ENCODE measurements at places on chromosomes 13 and 19.
A peak's percentile ranks its signal among the peaks of the same experiment; 100 is the strongest.

- DNase-seq = no peak
Observed at GRCh38 chr19:7832781-7833180, 2.8 kb downstream of the EVI5L start.

DNA sequence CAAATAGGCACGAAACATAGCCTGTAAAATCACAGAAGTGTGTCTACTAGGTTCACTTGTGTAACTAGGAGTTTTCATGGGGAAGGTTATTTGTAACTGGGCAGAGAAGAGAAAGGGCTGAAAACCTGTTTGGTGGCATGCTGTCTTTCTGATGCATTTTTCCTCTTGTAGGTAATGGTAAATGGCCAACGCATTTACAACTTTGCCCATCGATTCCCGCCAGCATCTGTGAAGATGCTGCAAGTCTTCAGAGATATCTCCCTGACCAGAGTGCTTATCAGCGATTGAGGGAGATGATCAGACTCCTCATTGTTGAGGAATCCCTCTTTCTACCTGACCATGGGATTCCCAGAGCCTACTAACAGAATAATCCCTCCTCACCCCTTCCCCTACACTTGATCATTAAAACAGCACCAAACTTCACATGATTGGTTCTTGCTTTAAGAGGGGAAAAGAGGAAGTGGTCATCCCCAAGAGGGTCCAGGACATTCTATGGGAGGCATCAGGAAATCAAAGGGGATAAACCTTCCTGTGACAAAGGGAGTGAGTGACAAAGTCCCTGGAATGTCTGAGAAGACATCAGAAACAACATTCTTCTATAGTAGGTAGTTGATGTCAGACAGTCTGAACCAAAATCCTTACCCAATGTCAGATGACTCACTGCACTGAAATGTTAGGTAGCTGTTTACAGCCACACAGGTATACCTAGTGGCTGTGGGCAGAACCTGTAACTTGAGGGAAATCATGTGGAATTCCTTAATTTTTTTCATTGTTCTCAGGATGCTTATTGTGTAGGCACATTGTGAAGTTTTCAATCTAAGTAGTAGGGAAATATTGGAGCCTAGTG, 5.0 kb downstream of the LGALS14 start:
- no peak for DNase-seq

- no peak for DNase-seq
Observed at GRCh38 chr13:106911627-106912026, 343.7 kb upstream of the ARGLU1 start.

- DNase-seq = no peak
Observed at GRCh38 chr19:6211632-6212402, 68.0 kb downstream of the MLLT1 start.

DNA sequence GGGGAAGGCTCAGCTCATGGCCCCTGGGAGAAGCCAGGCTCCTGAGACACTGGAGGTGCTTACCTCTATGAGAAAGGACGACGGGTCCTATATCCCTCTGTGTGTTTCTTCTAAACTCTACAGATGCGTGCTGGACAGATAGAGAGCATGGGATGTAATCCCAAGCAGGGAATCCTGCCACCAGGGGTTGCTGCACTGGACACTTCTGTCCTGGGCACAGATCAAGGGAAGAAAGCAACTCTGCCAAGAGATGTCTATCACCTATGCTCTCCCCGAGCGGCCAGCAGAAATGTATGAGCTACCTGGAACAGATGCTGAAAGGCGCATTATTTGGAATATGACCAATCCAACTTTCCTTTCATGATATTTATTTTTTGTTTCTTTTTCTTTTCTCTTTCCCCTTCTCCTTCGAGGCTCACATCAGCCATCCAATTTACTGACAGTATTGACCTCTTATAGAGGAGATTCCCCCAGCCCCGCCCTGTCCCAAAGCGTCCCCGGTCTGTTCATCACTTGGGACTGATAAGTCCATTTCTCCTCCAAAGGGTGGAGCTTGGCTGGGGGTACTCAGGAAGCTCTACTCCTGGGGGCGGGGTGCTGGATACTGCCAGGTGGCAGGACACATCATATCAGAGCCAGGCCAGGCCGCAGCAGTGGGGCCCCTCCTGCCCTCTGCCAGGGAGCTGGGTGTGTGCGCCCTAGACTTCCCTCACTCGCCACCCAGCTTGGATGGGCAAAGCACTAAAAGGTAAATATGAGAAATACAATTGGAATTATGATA, 34.2 kb downstream of the TSHZ3 start:
- no peak for DNase-seq

DNA sequence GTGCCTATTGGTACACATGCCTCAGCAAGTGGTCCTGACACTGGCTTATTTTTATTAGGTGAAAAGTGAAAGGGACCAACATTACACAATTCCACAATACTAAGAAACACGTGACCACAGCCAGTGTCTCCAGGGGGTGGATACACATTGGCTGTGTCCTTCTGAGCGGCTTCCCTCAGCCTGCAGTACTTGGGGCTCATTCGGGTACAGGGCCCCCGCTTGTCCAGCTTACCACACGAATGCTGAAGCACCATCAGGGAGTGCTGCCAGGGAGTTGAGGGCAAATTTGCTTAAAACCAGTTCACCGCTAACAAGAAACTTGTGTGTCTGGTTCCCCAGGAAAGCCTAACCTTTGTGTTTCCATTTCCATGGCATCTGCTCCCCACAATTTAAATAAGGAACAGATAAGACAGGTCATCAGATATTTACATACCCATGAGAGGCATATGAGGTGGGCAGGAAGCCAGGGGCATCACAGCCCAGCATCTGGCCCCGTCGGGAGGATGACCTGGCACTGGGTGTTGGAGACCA, 23.3 kb downstream of the PBX4 start:
- no peak for DNase-seq

DNA sequence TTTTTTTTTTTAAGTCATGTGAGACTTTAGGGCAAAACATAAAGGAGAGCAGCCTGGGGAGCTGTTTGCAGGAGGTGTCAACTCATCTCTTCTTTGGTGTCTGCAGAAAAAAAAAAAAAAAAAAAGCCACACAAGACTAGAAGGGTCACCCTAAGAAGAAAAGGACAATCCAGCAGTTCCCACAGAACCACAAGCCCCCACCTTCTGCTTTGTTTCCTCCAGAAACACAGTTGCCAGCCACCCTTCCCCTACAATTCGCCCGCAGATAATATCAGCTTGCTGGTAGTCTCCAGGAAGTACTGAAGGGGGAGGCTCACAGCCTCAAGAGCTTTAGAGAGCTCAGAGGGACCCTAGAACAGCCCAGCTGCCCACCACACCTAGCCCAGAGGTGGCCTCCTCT, 22.3 kb upstream of the ZBTB7A start:
- no peak for DNase-seq

DNA sequence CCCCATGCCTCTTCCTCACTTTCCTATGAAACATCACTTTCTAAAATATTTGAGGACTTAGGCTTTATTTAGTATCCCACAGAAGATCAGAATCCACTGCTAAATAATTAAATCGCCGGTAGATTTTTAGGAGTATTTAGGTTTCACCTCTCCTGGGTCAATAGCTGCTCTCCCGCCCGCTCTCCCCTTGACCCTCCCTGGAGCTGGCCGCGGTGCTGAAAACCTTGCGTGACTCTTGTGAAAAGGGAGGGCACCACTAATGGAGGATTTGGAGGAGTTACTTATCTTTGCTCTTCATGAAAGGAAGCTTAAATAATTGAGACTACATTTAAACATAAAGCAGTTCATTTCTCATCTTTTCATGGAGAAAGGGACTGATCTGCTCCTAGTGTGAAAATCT, 14.1 kb downstream of the POU4F1 start:
- no peak for DNase-seq

GRCh38 chr19:32702010-32702409, 10.4 kb downstream of the NUDT19 start:
- no peak for DNase-seq

GRCh38 chr13:26370553-26370952, 116.6 kb downstream of the CDK8 start:
- peak; percentile 8 for DNase-seq

DNA sequence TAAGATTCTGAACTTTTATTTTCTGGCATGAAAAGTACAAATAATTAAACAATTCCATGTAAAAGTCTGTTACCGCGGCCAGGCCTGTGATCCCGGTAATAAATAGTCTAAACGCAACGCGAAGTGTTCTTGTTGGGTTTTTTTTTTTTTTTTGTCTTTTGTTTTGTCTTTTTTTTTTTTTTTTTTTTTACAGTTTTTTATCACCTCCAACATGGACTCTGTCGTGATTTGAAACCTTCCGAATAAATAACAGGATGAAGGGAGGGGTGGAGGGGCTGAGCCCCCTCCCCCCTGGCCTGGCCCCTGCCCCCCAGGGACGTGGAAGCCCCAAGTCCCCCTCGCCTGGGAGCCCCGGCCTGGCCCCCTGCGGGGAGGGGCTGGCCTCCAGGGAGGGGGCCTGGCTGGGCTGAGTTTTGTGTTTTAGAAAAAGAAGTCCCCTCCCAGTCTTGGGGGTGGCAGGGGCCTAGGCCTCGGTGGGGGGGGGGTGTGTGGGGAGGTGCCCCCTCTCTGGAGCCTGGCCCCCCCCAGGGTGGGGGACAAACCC, 16.0 kb downstream of the PRKCSH start:
- DNase-seq = no peak

GRCh38 chr13:41216160-41216559, 21.8 kb upstream of the KBTBD7 start:
- peak; percentile 32 for DNase-seq

DNA sequence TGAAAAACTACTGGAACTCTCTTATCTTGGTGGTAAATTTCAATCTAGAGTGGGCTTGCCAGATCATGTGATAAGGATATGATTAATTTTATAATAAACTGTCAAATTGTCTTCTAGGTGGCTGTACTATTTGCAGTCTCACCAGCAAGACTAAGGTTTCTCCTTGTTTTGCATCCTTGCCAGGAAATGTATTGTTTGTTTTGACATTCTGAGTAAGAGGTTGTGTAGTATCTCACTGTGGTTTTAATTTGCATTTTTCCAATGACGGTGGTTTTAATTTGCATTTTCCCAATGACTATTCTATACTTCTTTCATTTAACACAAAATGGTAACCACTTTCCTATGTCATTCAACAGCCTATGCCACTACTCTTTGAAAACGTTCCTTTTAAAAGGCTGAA, 2.0 kb downstream of the CAB39L start:
- no peak for DNase-seq

GRCh38 chr13:94329754-94330551, 149.5 kb downstream of the DCT start:
- DNase-seq = peak; percentile 70

DNA sequence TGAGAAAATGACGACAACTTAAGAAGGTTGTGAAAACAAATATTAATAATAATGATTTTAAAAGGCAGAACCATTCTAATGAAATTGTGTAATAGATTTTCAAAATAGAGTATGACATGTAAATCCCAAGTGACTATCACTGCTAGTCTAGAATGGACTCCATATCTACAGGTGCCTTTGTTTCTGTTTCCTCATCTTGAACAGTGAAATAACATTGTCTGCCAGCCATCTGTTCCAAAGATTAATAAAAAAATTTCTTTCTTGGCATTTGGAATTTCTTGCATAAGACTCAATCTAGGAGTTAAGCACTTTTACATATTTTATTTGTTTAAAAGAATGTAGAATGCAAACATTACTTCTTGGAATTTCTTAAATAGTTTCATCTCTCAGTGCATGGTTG, 520.1 kb upstream of the ARGLU1 start:
- no peak for DNase-seq

GRCh38 chr19:19540064-19540714, 2.1 kb downstream of the CILP2 start:
- no peak for DNase-seq

DNA sequence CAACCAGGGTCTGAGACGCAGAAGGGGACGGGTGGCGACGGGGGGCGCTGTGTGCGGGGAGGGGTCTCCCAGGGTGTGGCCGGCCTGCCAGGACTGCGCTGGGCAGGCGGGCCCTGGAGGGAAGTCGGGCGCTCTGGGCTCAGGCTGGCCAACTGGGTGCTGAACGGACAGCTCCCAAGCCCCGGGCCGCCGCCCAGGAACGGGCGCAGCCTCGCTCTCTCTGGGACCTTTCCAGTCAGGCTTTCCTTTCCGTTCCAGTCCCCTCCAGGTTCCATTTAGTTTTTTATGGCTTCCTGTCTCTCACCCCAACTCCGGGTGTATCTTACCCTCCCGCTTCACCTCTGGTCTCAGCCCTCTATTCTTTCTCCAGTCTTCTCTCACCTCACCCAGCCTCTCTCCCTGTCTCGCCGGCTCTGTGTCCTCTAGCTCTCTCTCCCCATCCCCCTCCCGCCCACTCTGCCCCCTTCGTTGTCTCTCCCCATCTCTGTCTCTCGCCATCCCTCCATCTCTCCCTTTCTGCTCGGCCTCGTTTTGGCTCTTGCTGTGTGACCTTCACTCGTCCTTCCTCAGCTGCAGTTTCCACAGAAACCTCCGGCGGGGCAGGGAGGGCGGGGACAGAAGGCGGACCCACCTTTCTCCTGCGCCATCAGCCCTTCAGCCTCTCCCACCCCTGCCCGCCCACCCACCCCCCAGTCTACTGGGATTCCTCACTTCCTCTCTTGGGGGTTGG, 3.3 kb upstream of the ATP1A3 start:
- DNase-seq = no peak

- DNase-seq = no peak
Observed at GRCh38 chr19:29454109-29454508, 71.7 kb upstream of the VSTM2B start.

- DNase-seq = no peak
Observed at GRCh38 chr19:32231691-32232090, 113.7 kb upstream of the ZNF507 start.

GRCh38 chr19:11324079-11324661, 15.3 kb downstream of the RAB3D start:
- peak; percentile 65 for DNase-seq

DNA sequence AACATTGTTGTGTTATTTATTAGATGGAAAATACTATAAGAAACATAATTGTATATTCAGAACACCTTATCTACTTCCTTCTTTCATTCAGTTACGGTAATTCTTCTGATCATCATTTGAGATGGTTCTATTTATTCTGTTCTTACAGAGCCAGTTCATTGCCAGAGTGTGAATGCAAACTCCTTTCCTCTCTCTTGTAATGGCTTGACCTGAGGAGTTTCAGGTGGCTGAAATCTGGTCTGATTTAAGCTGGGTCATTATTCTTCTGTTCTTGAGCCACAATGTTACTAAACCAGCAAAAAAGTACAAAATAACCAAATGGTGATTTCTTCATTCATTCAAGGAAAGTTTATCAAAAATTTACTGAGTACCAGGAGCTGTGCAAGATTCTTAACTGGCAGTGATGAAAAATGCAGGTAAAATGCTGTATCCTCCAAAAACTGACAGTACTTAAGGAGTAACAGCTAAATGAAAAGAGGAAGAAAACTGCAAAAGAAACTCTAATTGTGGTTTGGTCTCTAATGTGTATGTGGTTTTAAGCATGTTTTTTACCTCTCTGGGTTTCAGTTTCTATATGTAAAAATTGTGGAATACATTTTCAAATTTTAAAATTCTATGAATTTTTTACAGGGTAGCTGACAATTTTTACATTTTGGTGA, 182.4 kb upstream of the UFM1 start:
- no peak for DNase-seq

- DNase-seq = no peak
Observed at GRCh38 chr13:44397766-44398223, 24.2 kb downstream of the SERP2 start.

GRCh38 chr13:94478913-94479312, 569 bp downstream of the DCT start:
- no peak for DNase-seq

GRCh38 chr19:20038358-20039202, 725 bp downstream of the ZNF682 start:
- DNase-seq = no peak

Measured in AG04450 (cell line).